CD4-positive, alpha-beta T cell treated with Interleukin-12 subunit alpha and Interleukin-12 subunit beta, for 1 hour (primary cell): ENCODE measurements at places on chromosomes 12 and 14.

GRCh38 chr14:25537846-25538455 lies 488.0 kb upstream of the STXBP6 start:
- no peak for DNase-seq

- DNase-seq = no peak
Measured at GRCh38 chr12:46910830-46911229, 85.0 kb upstream of the SLC38A4 start.

- peak; percentile 4 for DNase-seq
Measured at GRCh38 chr12:83823386-83824045, 1089.1 kb downstream of the SLC6A15 start.

- peak; percentile 89 for DNase-seq
Measured at GRCh38 chr14:24678801-24679247, 44.8 kb upstream of the GZMB start.

DNA sequence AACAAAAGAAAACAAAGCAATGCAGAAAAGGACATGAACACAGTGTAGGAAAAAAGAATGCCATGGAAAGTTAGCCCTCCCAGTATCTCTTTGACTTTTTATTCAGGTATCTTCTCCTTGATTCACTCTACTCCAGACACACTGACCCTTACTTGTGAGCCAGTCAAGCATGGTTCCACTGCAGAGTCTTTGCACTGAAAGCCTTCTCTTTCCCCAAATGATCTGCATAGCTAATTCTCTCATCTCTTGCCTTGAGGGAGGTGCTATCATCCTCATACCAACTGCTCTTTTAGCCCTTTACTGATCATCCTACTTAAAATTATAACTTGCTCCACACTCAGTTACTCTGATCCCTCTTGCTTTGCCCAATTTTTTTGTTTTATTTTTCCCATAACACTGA lies 101.2 kb upstream of the SLC16A7 start:
- no peak for DNase-seq

GRCh38 chr12:13200841-13201240 lies 4.3 kb downstream of the EMP1 start:
- no peak for DNase-seq

- DNase-seq = peak; percentile 22
Measured at GRCh38 chr12:121992059-121992879, 29.4 kb upstream of the BCL7A start.

DNA sequence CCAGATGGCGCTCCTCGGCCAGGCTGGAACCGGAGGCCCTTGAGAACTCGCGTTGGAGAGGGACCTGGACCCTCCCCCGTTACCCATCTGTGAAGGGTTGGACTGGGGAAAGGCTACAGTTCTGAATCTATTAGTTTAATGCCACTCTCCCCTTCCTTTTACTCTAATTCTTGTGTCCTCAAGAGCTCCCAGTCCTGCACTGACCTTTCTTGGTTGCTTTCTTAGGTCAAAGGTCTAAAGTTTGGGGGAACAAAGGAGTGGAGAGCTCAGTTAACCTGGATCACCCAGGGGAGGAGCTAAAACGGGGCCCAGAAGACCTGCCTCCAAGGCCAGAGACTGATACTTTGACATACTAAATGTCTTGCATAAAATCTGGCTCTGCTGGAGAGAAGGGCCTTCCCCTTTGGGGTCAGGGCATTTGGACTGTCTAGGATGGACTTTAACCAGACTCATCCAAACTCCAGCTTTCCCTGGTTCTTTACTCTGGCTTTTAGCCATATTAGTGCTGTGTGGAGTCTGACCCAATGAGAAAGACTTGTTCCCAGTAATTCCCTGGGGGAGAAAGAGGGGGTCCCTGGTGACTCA lies 923 bp upstream of the MLF2 start:
- DNase-seq = no peak

DNA sequence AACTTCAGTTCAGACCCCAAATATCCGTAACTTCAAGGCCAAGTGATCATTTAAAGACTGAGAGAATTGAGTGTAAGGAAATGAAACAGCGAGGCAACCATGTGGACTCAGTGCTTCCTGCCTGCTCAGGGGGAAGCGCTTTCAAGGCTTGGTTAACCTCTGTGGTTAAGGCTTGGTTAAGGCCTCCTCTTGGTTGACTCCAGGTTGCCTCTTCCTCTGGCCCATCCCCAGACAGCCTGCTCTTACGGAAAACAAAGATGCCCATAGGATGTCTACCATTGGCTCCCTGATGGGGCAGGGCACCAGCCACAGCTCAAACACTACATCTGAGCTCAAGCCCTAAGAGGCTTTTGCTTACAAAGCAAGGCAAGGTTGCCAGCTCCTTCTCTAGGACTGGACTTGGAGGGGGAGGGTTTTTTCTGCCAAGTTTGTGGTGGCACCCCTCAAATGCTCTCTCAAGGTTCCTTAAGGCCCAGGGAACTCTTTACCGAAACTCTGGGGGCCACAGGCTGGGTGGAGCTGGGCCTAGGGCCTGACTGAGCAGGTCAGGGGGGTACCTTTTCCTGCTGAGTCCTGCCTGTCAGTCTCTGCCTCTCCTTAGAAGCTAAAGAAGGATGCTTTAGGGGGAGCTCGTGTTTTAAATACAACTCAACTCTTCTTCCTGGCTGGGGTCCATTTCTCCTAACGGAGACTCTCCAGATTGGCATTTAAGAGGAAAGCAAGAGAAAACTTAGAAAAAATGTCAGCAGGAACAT lies 13.7 kb downstream of the COL2A1 start:
- peak; percentile 60 for DNase-seq

GRCh38 chr12:68259318-68259940 lies 6.0 kb upstream of the IL22 start:
- peak; percentile 6 for DNase-seq

- no peak for DNase-seq
Measured at GRCh38 chr12:28097221-28097620, 93.0 kb upstream of the CCDC91 start.

- no peak for DNase-seq
Measured at GRCh38 chr12:124726596-124727263, 136.9 kb downstream of the SCARB1 start.

DNA sequence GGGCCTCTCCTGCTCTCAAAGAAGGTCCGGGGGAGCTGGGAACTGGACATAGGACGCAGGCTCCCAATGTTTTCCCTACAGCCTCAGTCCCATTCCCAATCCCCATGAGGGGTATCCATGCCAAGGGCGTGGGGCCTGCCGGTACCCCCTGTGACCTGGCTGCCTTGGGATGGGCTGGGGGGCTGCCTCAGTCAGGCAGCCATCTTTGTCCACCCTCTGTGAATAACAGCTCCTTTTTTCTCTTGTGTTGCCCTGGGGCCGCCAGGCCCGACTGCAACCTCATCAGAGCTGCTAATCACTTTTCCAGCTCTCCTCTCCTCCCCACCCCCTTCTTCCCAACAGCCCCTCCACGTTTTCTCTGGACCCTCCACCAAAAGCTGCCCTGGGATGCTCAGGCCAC lies 11.2 kb downstream of the FIGNL2 start:
- DNase-seq = no peak

- no peak for DNase-seq
Measured at GRCh38 chr12:73612551-73612950, 925.1 kb upstream of the ATXN7L3B start.

- peak; percentile 64 for DNase-seq
Measured at GRCh38 chr14:105414456-105415371, 4.9 kb upstream of the MTA1 start.

DNA sequence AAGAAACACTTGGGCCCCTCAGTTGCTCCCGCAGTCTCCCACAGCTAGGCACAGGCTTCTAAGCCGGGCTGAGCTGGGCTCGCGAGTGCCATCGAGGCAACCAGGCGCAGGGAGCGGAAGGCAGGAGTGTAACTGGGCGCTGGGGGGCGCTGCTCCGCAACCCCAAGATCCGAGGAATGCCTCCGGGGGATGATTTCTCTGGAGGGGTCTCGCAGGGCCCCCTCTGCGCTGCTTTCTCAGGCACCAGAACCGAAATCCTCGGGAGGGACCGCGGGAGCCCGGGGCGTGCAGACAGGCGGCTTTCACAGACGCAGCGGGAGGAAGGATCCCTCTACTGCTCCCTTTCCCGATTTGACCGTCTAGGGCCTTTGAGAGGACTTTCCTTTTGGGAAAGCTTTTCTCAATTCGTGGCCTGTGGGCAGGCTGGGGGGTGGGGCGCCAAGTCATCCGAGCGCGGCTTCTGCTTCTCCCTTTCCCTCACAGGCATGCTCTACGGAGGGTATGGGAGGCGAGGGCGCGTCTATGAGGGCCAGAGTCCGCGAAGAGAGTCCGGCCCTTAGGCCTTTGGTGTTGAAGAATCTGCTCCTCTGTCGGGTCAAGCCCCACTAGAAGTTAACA lies 4.3 kb upstream of the NKX2-1 start:
- no peak for DNase-seq

GRCh38 chr12:18400186-18400585 lies 138.9 kb downstream of the PIK3C2G start:
- DNase-seq = no peak

- no peak for DNase-seq
Measured at GRCh38 chr12:119182701-119183493, 4.2 kb downstream of the HSPB8 start.

GRCh38 chr14:66507181-66507721 lies 696 bp upstream of the GPHN start:
- no peak for DNase-seq

DNA sequence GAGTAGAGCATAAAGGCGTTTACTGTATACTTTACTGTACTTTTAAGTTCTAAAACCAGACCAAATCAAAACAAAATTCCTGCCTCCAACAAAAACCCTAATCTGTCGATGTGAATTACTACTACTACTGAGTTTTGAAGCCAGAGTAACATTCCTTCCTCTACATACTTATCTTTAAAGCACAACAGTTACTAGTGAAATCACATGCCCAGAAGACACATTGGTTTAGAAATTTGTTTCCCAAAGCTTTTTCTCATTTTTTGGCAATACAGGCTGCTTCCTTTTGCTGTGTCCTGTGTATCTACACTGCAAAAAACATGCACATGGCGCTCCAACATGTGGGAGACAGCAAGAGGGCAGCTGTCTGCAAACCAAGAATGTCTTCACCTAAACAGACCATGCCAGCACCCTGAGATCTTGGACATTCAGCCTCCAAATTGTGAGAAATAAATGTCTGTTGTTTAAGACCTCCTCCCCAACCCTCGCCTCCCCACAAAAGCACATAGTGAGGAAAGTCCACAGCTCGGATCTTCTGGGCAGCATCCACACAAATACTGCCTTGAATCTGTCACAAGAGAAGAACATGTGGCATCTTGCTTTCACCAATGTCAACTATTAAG lies 21.1 kb downstream of the SETD3 start:
- no peak for DNase-seq

- DNase-seq = no peak
Measured at GRCh38 chr12:11863478-11863906, 207.2 kb upstream of the BCL2L14 start.

- no peak for DNase-seq
Measured at GRCh38 chr14:100732766-100733100, 6.0 kb downstream of the DLK1 start.

GRCh38 chr12:15142711-15143110 lies 78.5 kb downstream of the RERG start:
- DNase-seq = no peak

- no peak for DNase-seq
Measured at GRCh38 chr12:1418144-1418543, 176.2 kb downstream of the FBXL14 start.

DNA sequence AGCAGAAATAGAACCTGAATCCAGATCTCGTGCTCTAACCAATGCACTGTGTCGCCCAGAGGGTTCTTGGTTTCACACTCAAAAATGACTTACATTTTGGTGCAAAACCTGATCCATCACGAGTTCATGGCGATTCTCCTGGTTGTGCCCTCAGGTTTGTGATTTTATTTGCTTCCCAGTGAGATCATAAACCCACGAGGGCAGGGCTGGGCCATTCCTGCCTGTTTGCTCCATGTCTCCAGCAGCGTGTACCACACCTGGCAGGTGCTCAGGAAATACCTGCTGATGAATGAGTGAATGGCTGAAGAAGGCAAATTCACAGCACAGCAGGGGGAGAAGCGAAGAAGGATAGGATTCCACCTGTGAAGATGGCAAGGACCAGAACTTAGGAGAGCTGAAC lies 9.4 kb downstream of the ACACB start:
- DNase-seq = no peak
